ENCODE measurements at places on chromosomes 12 and 14. TPM values are rescaled to one million over a fixed set of nuclear protein-coding genes. Genes with fewer than 3 reads are reported as not detected.

GRCh38 chr12:13345722-13346121, 149.2 kb downstream of the EMP1 start:
- no peak for DNase-seq

DNA sequence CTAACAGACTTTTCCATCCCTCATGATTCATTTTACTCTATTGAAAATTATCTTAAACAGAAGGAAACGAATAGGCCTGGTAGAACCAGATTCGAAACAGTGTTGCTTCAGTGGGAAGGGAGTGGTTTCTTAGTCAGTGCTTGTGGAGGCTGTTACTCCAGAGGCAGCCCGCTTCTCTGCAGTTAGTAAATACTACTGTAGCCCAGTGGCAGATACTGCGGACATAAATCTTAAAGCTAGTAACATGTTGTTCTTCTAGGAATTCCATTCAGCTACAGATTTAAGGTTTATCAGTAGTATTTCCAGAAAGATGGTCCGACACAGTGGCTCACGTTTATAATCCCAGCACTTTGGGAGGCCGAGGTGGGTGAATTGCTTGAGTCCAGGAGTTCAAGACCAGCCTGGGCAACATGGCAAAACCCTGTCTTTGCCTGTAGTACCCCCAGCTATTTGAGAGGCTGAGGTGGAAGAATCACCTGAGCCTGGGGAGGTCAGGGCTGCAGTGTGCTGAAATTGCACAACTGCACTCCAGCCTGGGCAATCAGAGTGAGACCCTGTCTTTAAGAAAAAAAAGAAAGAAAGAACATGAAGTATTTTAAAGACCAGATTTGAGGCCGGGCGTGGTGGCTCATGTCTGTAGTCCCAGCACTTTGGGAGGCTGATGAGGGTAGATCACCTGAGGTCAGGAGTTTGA, 45.9 kb downstream of the DIP2B start:
- DNase-seq = no peak

DNA sequence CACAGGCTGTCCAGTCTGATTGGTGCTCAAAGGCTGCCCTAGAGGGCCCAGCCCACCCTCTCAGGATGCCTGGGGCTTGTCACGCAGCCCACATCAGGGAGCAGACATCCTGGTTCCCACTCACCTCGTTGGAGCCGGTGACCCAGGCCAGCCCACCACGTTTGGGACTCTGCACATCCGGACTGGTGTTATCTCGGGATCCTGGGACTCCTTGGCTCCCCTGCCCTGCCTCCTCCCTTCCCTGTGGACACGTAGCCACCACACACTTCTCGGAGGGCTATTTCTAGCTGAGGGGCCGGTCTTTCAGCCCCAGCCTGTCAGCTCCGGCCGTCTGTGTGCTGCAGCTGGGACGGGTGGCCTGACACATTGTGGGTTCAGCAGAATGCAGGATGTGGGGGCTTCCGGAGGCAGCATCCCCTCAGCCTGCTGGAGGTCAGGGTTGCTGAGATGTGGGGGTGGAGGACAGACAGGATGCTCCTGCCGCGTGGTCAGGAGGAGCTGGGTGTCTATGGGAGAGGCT, 12.8 kb upstream of the FGF23 start:
- DNase-seq = peak; percentile 61

DNA sequence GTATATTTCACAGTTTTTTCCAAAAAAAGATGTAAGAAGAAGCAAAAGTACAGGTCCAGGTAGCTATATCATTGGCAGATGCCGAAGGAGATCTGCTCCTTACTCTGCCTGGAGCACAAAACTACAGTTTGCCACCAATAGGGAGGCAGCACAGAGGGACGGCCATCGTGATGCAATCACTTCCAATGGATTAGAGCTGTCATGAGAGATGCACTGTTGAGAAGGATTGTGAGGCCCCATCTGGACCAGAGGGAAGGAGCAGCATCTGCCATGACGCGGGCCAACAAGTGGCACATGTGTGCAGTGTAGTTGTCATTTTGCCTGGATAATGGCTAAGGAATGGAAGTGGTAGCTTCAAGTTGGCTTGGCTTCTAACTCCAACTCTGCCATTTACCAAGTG, 318.8 kb upstream of the FKBP4 start:
- DNase-seq = no peak

DNA sequence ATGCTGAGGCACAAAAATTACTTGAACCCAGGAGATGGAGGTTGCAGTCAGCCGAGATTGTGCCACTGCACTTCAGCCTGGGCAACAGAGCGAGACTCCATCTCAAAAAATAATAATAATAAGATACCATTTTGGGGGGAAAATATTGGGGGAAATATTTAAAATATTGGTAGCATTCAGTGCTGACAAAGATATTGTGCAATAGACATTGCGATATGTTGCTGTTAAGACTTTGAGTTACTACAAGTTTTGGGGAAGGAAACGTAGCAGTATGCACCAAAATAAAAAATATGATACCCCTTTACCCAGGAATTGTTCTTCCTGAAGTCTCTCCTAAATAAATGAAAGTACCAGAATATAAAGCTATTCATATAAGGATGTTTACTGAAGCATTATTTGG, 37.7 kb upstream of the MYBPC1 start:
- no peak for DNase-seq

DNA sequence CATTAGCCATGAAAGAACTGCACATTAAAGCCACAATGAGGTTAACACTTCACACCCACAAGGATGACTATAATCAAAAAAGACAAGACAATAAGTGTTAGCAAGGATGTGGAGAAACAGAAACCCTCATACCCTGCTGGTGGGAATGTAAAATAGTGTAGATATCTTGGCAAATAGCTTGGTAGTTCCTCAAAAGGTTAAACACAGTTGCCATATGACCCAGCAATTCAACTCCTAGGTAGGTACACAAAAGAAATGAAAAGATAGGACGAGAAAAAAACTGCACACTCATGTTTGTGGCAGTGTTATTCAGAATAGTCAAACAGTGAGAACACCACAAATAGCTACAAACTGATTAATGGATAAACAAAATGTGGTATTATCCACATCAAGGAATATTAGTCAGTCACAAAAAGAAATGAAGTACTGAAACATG, 93.5 kb downstream of the ATXN2 start:
- no peak for DNase-seq

DNA sequence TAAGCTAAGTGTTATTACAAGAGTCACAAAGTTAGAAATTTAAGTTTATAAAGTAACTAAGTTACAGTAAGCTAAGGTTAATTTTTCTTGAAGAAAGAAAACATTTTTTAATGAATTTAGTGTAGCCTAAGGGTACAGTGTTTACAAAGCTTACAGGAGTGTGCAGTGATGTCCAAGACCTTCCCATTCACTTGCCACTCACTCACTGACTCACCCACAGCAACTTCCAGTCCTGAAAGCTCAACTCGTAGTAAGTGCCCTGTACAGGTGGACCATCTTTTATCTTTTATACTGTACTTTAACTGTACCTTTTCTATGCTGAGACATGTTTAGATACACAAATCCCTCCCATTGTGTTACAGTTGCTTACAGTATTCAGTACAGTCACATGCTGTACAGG, 60.9 kb upstream of the TMEM263 start:
- no peak for DNase-seq

DNA sequence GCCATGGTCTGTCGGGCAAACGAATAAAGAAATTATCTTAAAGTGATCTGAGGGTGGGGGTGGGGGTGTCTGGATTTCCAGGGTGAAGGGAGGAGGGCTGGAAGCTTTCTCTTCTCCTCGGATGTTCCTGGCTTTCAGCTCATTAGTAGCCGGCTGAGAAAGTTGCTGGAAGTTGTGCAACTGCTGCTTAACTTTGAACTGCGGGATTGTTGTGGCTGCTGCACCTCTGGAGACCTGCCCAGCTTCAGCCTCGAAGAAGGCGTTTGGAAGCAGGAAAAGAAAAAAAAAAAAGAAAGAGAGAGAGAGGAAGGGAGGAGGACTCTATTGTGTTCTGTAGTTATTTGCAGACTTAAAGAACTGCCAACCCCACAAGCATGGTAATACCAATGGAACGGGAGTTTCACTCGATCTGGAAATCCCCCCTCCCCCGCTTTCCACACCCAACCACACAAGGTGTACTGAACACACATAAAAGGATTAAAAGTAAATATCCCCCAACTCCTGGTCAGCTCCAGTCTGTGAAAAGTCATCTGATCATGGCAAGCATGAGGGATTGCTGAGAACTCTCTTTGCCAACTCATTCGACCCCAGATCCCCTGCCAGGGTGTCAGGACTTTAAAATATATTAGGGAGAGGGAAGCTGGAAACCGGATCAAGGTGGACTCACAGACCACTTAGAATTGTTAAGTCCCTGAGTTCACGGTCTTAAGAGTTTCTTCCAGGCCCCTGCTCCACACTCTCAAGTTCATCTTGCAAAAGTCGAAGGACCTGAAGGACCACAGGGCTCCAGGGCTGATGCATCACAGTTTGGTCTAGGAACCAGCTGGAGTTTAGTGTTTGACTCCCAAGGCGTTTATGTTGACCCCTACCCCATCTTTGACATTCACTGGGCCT, at the start of gene RASSF9:
Gene RASSF9 (minus strand): TSS at position 213 of the 894 bp plus-strand sequence. CDS start 208 bp downstream, at position 5.
- no peak for DNase-seq

- no peak for DNase-seq
These were observed 27.9 kb downstream of the IRF2BPL start for GRCh38 chr14:77000340-77001270.

- peak; percentile 41 for DNase-seq
These were observed 3.4 kb downstream of the BMP4 start for GRCh38 chr14:53953002-53953827.

Gene C14orf132
- total RNA-seq = 2.1 TPM

Measured in activated naive CD8-positive, alpha-beta T cell treated with anti-CD3 and anti-CD28 coated beads, Interleukin-2, amount 10 ng/mL, durations not matched to agents 7 days and 5 days (primary cell).